NCI-H1694 (cell line): ENCODE measurements at places on chromosomes 11 and 22.

- no peak for DNase-seq
Measured at GRCh38 chr11:106410902-106411301, 333.4 kb downstream of the AASDHPPT start.

DNA sequence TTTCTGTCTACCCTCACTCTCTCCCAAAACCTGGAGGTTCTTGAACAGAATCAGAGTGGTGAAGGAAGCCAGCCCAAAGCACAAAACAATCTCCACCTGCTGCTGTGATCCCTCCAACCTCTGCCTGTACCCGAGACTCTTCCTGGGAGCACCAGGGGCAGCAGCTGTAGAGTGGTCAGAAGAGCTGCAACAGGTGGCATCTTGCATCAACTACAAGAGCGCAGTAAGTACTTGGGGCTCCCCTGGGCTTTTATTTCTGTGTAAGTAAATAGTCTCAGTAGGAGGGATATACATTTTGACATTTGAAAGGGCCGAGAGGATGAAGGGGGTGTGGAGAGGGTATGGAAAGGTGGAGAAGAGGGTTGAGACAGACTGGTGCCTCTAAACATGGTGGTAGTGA, 8.3 kb upstream of the UBQLNL start:
- no peak for DNase-seq

DNA sequence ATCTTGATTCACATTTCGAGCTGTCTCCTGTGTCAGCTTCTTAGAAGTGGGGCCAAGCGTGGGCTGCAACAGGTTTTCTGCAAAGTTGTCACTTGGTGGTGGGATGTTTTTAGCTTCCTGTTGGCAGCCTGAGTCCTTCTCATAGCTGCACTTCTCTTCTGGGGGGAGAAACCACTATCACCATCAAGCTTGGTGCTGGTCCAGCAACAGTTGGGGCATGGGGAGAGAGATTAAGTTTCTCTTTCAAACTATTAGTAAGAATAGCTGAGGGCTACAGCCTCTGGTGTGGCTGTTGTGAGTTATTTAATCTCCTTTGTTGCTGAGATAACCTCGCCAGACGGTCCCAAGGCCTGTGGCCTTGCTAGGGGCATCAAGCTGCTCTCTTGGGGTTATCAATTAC, 123.3 kb upstream of the CRYBB3 start:
- no peak for DNase-seq

DNA sequence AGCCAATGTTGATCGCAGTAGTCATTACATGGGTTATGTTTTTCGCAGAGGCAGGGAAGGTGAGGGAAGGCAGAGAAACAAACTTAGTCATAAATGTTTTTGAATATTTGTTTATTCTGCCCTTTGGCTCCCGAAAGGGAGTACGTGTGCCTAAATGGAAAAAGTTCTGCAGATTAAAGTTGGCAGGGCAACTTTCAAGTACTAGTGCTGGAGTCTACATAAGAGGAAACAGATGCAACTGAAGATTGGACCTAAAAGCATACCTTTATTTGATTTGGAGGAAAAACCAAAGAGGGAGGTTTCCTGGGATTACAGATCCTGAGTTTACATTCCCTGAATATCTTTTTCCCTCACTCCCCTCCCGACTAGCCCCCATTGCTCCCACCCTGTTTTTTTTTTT, 5.7 kb downstream of the HSD17B12 start:
- DNase-seq: no peak

GRCh38 chr11:114181752-114182151, 114.4 kb upstream of the NNMT start:
- DNase-seq: no peak

DNA sequence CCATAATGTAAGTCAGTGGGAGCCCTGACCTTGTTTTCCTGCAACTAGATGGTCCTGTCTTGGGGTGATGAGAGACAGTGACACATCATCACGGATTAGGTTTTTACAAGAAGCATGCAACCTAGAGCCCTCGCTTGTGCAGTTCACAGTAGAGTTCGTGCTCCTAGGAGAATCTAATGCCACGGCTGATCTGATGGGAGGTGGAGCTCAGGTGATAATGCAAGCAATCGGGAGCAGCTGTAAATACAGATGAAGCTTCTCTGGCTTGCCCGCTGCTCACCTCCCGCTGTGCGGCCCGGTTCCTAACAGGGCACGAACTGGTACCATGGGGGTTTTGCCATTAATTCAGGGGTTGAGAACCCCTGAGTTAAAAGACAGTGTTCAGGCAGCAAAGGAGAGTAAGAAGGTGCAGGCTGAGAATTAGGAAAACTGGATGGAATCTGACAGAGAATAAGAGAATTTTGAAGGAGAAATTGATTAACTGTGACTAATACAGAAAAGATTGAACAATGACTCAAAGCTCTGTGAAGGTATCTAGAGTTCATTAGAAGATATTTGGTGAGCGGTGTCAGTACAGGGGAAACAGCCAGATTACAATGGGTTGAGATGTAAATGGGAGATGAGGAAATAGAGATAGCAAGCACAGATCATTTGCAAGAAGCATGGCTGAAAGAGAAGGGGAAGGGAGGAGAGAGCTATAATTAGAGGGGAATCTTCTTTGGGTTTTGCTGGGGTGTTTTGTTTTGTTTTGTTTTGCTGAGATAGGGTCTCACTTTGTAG, 21.0 kb downstream of the WEE1 start:
- no peak for DNase-seq

DNA sequence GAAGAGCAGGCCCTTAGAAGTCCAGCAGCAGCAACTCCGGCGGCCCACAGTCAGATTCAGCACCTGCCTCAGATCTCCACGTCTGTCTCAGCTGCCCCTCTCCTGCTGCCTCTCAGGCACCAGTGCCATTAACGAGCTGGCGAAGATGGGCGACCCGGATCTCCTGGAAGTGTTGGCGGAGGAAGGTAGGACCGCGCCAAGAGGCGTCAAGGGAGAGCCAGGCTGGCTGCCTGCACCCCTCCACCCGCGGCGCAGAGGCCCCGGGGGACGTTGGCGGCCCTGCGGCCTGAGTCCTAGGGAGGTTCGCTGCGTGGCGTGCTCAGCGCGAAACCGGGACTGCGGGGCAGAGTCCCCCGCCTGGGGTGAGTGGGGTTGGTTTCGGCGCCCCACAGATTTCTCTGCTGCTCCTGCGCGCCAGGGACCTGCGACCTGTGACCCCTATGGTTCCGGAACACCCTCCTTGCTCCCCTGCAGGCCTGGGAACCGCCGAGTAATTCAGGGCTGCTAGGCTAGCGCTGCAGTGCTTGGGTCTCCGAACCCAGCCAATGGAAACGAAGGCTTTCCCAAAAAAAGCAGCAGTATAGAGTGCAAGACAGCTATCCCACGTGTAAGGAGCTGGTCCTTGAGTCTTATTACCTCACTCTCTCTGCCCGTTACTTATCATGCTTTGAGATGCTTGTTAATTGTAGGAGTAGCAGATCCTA, 615 bp downstream of the ANO5 start:
- no peak for DNase-seq

GRCh38 chr22:44496844-44497217, 1.2 kb downstream of the RTL6 start:
- no peak for DNase-seq

DNA sequence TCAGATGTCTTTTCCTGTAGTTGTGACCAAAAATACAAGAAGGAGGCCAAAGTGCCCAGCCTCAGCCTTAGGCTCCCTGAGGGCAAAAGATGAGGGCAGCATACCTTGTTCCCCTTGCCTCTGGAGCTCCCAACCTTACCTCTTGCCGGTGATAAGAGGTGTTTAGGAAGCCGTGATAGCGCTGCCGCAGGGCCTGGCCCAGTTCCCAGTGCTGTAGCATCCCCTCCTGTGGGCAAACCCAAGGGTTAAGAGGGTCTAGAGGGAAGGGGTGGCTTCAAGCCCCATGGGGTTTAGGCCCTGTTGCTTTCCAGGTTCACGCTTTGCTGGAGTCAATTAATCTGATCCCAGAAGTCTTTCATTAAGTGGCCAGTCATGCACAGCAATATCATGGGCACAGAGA, 1.1 kb downstream of the ACP2 start:
- DNase-seq: no peak
